ENCODE measurements at places on chromosomes 16 and 17.

GRCh38 chr16:65773301-65773874, 593.1 kb upstream of the CDH5 start:
- no peak for DNase-seq

- DNase-seq, result no peak
Observed at GRCh38 chr17:79006046-79006445, 3.5 kb downstream of the CANT1 start.

- no peak for DNase-seq
Observed at GRCh38 chr17:57008958-57009357, 31.0 kb downstream of the SCPEP1 start.

DNA sequence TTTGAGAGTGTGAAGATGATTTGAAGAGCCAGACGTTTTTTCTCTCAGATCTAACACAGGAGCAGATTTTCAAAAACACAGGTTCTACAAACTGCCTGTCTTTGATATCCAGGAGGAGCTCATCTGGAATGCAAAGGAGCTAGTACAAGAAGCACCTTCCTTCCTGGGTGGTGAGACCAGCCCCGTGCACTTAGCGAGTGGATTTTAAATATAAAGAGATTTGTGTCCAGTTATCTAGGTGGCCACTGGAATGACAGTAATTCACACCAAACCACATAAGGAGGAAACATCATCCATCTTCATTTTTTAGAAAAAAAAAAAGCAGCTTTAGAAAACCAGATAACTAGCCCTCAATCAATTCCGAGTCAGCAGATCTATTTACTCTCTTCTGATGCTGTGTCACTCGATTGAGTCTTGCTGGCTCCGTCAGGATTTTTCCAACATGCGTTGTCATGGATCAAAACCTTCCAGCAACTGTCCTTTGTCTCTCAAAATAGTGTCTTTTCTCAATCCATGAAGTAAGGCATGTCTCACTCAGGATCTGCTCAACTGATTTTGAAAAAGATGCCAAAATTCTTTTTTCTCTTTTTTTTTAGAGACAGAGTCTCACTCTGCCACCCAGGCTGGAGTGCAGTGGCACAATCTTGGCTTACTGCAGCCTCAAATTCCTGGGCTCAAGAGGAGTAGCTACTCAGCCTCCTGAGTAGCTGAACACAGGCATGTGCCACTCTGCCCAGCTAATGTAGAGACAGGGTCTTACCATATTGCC, 451.2 kb upstream of the PSMD7 start:
- DNase-seq, result no peak
